Right forelimb (tissue), 1 donor: ENCODE measurements at places on chromosomes 16 and 17.

- no peak for DNase-seq
These were observed 1.2 kb upstream of the MIF4GD start for GRCh38 chr17:75271955-75272847.

DNA sequence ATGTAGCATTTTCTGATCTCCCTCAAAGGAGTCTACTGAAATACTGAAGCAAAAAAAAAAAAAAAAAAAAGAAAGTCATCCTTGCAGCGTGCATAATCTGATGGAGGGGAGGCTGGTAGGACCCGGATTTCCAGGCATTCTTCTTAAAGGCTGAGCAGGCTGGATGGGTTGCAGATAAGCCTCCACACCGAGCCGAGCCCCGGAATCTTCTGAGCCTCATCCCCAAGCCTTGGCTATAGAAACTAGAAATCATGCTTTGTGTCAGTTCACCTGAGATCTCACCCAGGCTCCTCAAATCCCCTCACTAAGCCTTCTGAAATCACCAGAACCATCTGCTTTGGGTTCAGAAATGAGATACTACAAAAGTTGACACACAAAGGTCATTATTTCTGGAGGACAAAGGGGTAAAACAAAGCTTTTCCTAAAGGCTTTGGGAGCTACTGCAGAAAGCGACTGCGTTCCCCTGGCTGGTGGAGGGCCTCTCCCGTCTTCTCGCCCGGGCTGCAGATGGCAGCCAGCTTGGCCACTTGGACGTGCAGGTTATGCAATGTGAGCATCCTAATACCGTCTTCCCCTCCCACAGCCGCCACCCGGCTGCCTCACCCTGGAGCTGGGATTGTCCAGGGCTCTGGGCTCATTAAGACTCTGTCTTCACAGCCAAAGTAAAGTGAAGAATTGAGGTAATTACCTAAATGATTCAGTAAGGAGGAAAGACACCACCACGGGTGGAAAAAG, 4.7 kb upstream of the CACNG4 start:
- DNase-seq: no peak

DNA sequence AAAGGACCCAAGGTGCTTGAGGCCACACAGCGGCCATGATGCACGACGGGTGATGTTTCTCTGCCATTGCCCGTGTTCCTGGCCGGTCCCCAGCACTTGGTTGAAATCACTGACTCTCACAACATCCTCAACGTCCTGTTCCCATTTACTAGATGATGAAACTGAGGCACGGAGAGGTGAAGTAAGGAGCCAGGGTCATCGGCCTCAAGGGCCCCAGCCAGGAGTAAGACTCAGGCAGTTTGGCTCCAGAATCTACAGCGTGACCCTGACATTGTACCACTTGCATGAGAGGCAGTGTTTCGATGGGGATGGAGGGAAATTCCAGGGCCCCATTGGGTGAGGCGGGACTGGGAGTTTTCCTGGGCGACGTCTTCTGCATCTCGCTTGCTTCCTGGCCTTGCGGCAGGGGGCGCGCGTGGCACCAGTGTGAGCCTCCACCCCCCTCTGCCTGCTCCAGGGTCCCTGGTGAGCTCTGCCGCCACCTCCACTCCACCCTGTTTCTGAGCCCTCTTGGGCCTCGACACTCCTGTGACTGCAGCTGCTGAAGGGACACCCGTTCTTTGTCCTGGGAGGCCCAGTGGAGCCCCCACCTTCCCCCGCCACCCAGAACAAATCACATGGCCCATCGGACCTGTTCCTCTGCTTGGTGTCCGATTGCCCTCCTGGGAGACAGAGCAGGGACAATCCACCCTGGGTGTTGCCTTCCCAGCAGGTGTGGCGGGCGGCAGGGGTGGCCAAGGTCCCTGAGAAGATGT, 133.0 kb upstream of the GSE1 start:
- DNase-seq: no peak

DNA sequence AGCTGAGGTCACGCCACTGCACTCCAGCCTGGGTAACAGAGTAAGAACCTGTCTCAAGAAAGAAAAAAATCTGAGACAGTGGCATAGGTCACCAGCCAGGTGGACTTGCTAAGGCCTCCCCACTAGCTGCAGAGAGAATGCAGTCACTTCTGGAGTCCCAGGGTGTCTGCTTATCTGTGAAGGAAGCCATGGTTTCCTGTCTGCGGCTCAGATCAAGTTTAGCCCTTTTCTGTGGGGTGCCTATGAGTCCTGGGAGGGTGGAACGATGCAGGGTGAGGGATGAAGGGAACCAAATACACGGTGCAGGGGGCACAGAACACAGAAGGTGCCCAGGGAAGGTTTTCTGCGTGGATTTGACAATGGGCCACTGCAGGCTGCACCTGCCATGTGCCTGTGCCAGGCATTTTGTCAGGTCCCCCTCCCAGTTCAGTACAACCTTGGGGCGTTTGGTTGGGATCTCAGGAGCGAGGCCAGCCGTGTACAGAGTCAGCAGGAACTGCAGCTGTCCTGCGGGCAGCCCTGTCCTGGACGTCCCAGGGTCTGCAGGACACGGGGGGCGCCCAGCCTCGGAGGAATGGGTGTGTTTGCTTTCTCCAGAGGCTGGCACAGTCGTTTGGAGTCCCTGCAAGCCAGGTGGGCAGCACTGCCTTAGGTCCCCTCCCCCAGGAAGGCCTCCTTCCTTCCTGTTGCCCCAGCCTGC, 41.8 kb downstream of the RAB11FIP4 start:
- no peak for DNase-seq

DNA sequence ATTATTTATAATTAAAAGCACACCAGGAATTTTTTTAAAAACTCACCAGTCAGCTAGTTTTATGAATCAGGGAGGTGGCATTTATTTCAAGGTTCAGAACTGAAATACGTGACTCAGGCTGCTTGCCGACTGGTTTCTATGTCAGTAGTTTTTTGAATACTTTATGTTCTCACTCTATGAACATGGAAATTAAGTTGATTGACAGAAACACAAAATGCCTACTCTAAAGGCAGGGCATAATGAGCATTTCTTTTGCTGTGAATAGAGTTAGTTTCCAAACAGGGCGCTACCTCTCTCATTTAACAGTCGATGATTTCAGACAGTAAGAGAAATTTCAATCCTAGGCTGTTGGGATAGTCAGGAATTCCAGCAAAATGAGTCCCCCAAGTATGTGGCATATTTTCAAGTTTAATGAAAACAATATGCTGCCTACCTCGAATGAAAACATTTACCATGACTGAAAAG, 6.7 kb downstream of the HS3ST3B1 start:
- DNase-seq: no peak
